Stomach (tissue), 19 donors: ENCODE measurements at places on chromosomes 3 and 15. TPM values are rescaled to one million over a fixed set of nuclear protein-coding genes. Genes with fewer than 3 reads are reported as not detected.
A peak's percentile ranks its signal among the peaks of the same experiment; 100 is the strongest.

The MNS1 gene
- 1.2 TPM for polyA plus RNA-seq

The KLF15 gene
- 16.7 TPM for polyA plus RNA-seq

The ASB7 gene
- polyA plus RNA-seq, result 2.8 TPM

The PAQR5 gene
- polyA plus RNA-seq, result 3.6 TPM

DNA sequence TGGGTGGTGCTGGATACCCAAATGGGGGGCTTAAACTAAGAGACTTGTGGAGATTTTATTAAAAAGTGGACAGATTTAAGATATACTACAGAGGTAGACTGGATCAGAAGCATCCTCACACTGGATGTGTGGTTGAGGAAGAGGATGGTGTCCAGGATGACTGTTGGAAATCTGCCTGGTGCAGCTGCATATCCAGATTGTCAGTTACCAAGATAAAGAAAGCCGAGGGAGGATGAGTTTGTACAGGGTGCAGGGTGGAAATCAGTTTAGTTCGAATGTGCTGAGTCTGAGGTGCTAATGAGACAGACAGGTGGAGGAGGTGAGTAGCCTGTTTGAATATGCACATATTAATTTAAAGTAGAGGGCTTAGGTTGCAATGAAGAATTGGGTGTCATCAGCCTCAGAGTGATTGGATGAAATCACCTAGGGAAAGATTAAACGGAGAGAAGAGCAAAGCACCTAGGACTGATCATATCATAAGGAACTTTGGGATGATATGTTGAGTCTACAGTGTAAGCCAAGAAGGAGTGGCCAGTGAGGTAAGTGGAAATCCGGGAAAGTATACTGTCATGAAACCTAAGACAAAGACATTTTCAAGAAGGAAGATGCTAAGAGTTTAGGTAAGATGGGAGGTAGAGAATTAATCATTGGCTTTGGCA is 74.1 kb upstream of the GOLGA8B start:
- DNase-seq, result no peak

DNA sequence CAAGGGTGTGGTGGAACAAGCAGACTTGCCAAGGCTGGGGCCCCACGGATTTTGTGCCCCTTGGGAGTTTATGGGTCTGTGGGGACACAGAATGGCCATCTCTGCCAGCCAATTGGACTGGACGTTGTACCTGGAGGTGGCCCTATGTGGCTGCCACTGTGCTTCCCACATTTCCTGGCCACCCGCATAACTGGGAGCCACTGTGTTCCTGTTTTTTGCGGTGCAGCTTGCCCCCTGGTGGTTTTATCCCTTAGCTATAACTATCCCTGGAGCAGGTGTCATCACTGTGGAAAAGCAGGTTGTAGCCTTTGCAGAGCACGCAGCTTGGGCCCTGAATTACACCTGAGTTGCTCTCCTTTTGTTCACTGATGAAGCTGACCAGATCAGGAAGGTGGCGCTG is 306.3 kb downstream of the ZPLD1 start:
- DNase-seq, result no peak

GRCh38 chr3:187210091-187210490 is 12.8 kb downstream of the RTP1 start:
- no peak for DNase-seq

DNA sequence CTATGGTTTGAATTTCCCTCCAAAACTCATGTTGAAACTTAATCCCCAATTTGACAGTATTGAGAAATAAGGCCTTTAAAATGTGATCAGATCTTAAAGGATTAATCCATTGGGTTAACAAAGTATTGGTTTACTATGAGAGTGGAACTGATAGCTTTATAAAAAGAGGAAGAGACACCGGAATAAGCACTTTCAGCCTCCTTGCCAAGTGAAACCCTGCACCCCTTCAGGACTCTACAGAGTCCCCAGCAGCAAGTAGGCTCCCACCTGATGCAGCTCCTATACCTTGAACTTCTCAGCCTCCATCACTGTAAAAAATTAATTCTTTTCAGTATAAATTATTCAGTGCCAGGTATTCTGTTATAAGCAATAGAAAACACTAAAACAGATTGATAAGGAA is 348.3 kb downstream of the CGGBP1 start:
- no peak for DNase-seq

DNA sequence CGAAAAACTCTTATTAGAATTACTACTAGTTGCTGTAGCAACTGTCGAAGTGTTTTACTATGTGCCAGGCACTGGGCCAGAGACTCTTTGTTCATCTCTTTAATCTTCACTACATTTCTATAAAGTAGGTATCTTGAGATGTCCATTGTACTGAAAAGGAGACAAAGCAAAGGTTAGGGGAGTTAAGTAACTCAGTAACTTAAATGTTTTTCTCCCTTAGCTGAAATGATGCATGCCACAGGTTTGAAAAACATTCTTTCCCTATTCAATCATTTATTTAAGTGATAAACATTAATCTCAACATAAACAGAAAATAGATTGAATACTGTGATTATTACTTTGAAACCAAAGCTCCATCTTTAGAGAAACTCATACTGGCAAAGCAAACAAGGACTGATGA is 776.2 kb downstream of the FHIT start:
- no peak for DNase-seq

- no peak for DNase-seq
Measured at GRCh38 chr3:131819381-131820055, 215.3 kb downstream of the CPNE4 start.

DNA sequence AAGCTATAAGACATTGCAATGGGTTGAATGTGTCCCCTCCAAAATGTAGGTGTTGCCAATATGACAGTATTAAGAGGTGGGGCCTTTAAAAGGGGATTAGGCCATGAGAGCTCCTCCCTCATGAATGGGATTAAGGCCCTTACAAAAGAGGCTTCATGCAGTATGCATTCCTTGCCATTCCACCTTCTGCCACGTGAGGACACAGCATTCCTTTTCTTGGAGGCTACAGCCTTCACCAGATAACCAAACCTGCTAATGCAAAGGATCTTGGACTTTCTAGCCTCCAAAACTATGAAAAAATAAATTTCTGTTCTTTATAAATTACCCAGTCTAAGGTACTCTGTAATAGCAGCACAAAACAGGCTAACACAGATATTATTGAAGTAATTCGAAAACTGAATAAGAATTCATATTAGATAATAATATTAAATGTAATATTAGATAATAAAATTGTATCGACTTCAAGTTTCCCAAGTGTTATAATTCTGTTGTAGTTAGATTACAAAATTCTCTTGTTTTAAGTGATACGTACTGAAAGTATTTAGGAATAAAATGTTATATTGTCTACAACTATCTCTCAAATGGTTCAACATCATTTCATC is 29.4 kb upstream of the ATP8B4 start:
- no peak for DNase-seq

DNA sequence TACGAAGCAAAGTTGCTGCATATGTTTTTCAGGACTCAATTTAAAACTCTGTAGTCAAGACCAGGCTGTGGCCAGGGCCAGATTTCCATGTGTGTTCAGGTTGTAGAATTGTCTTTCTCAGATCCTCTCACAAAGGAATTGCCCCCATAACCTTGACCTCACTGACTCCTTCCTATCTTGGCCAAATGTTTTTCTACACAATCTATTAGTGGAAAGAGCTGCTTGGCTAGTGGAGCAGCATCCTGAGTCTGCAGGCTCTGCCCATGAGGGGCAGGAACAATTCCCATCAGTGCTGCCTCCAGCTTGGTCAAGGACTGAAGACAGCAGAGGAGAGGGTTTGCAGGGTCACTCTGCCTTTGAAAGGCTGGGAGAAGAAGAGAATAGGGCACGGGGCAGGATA is 6.9 kb upstream of the TBC1D21 start:
- peak; percentile 4 for DNase-seq

- no peak for DNase-seq
Measured at GRCh38 chr3:170657312-170657711, 71.4 kb upstream of the SLC7A14 start.

GRCh38 chr3:8460815-8461456 is 40.7 kb upstream of the LMCD1 start:
- DNase-seq, result no peak

DNA sequence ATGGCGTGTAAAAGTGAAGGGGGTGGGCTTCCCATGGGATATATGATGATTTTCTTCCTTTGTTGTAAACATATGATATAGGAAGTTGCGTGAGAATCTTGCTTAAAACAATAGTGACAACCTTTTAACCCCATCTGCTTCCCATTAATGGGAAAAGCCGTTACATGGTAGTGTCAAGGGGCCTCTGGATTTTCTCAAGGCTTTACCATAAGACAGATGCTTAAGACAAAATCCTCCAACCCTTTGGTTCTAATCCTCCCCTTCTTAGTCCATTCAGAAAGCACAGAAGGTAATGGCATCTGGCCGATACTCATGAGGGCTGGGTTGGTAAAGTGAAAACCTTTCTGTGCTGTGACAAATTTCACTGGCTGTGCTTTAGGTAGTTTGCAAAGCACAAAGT is 25.0 kb downstream of the DPH3 start:
- DNase-seq, result no peak

DNA sequence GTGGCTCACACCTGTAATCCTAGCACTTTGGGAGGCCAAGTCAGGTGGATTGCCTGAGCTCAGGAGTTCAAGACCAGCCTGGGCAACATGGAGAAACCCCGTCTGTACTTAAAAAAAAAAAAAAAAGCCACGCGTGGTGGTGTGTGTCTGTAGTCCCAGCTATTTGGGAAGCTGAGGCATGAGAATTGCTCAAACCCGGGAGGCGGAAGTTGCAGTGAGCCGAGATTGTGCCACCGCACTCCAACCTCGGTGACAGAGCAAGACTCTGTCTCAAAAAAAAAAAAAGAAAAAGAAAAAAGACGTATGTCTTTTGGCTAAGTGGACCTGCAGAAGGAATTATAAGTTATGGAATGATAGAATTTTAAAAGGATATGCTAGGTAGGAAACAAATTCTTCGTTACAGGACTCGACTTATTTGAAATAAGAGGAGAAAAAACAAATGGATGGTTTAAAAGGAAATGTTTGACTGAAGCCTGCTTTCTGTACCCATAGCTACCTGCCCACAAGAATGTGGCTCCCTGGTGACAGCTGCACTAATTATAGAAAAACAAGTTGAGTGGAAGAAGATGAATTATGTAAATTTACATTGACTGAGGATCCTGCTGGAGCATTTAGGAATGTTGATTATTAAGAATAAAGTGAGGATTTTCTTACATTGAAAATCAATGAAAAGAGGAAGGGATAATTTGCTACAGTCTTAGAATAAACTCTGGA is 36.0 kb upstream of the SKIL start:
- no peak for DNase-seq

GRCh38 chr3:183401678-183402077 is 26.7 kb downstream of the MCF2L2 start:
- no peak for DNase-seq

DNA sequence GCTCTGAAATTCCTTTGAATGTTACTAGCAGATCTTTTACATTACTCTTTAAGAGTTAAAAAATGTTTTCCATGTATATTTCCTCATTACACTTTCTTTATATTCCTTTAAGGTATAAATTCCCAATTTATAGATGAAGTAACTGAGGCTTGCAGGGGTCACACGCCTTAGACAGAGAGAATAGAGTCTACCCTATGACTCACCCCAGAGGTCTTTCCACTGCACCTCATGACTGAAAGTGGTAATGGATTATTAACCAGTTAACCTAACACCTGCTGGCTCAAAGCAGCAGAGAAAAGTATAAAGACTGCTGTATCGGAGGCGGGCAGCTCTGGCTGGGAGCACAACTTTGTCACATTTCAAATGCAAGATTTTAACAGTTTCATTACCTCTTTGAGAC is 37.7 kb downstream of the LDHAL6B start:
- DNase-seq, result no peak

- DNase-seq, result peak; percentile 1
Measured at GRCh38 chr3:52438579-52439425, 6.1 kb downstream of the SEMA3G start.

DNA sequence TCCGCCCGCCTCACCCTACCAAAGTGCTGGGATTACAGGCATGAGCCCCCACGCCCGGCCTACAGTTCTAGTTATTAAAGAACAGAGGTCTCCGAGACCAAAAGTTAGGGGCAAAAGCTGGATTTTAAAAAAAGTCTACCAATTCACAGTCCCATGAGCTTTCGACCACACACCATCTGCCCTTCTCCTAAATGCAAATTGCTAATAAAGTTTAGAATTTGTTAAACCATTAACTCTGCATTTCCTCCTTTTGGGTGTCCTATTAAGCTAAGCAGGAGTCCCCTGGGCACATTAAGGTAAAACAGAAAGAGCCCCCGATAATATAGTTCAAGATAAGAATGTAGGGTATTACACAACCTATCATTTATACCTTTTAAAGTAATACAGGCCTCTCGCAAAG is 322.7 kb downstream of the FOXP1 start:
- DNase-seq, result no peak

GRCh38 chr3:32220006-32220405 is 18.5 kb upstream of the CMTM8 start:
- DNase-seq, result no peak

DNA sequence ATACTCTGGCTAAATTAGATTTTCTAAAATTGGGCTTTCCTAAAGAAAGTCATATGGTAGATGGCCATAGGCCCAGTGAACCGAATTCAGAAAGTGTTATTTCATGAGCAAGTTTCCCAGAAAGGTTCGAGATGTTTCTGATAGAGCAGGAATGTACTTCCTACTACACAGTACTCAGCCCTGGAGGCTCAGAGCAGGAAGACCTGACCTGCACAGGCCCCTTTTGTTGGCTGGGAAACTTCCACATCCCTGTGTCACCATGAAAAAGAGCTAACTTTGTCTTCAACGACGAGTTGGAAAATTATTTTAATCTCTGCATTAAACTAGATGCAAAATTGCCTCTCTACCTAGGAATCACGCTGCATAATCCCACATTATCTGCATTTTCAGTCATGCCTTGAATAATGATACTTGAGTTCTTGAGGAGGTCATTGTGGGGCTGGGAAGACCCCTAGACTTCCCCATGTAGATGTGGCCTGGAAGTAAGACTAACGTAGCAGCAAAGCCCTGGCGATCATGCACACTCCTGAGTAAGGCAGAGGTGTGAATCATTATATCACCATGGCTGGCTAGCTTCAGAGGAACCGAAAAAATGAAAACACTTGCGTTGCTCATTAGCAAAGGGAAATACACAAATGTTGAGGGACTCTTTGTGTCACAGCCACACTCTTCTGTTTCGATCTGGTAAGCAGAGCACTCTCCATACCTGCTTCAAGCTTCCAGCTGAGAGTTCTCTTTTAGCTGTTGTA is 47.1 kb downstream of the CMTM7 start:
- no peak for DNase-seq
